A172 (cell line): ENCODE measurements at places on chromosomes 1 and 21.

GRCh38 chr1:12435639-12436344 is 182.2 kb downstream of the DHRS3 start:
- peak; percentile 25 for DNase-seq

DNA sequence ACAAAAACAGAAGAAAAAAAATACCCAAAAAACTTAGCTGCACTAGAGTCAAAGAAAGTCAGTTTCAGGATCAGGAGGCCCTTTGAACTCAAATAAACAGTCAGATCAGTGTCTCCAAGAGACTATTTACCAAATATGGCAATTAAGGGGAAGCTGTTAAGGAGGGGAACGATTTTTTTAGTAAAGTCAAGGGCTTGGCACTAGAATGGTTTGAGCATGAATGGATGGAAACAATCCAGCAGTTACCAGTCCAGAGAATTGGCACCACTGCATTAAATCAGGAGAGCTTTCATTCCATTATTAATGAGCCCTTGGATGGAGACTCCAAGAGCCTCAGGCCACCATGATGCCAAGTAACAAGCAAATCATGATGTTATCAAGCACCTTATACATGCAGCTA is 7.2 kb downstream of the TRAPPC3 start:
- no peak for DNase-seq

- DNase-seq, result no peak
These were observed 77.9 kb downstream of the CDC7 start for GRCh38 chr1:91578320-91579109.

DNA sequence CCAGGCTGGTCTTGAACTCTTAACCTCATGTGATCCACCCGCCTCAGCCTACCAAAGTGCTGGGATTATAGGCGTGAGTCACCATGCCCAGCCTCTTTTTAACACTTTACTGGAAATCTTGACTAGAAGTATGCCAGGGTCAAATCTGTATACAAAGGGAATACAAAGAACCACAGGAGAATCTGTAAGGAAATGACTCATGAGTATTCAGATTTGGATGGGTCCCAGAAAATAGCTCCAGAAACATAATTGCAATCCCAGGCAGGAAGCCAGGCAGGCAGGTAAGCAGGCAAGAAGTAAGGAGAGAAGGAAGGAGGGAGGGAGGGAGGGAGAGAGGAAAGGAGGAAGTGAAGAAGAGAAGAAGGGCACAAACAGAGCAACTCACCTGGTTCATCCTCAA is 22.8 kb upstream of the TIAM1 start:
- DNase-seq, result peak; percentile 98

- DNase-seq, result no peak
These were observed 494.6 kb downstream of the NEGR1 start for GRCh38 chr1:71787699-71788098.

GRCh38 chr1:20603504-20604464 is 14.9 kb downstream of the CDA start:
- peak; percentile 85 for DNase-seq

DNA sequence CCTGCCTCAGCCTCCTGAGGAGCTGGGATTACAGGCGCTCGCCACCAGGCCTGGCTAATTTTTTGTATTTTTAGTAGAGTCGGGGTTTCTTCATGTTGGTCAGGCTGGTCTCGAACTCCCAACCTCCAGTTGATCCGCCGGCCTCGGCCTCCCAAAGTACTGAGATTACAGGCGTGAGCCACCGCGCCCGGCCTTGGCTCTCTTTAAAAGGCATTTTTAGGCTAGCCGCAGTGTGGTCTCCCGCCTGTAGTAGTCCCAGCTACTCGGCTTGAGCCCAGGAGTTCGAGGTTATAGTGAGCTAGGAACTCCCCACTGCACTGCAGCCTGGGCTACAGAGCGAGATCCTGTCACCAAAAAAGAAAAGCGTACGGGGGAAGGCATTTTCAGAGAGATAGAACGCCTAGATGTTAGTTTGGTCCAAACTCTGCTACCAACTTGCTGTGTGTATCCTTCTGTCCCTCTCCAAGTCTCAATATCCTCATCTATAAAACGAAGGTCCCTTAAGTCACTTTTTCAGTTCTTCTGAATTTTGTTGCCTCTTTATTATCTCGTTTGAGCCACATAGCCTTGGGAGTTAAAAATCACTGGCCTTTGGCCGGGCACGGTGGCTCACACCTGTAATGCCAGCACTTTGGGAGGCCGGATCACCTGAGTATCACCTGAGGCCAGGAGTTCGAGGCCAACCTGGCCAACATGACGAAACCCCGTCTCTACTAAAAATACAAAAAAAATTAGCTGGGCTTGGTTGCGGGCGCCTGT is 734 bp downstream of the MED18 start:
- DNase-seq, result no peak

- DNase-seq, result peak; percentile 85
These were observed 119.3 kb downstream of the HLCS start for GRCh38 chr21:36847189-36847588.

DNA sequence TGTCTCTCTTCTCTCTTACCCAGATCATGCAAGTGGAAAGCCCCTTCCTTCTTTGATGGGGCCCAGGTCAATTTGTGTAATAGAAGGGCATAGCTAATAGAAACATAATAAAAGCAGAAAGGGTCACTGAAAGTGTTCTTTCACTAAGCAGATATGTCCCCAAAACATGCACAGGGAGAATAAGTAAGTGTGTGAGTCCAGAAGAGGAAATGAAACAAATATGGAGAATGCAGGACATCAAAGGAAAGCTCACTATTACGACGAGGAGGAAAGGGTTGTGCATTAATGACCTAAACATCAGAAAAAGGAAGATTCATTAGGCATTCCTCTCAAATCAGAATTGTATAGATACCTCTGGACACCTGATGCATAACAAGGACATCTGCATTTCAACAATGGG is 81.4 kb upstream of the SMYD2 start:
- DNase-seq, result no peak

GRCh38 chr1:25204797-25205480 is 27.4 kb downstream of the SYF2 start:
- DNase-seq, result peak; percentile 50

GRCh38 chr1:44425341-44426082 is 20.5 kb downstream of the RNF220 start:
- no peak for DNase-seq
